Hair follicle dermal papilla cell (primary cell): ENCODE measurements at places on chromosomes 2 and 18. TPM values are rescaled to one million over a fixed set of nuclear protein-coding genes. Genes with fewer than 3 reads are reported as not detected.

The MARCHF4 gene
- total RNA-seq: 2.3 and 3.8 TPM in 2 replicates

The HOXD11 gene
- not detected in 2 replicates for total RNA-seq

The AQP12B gene
- not detected in 2 replicates for total RNA-seq

The DLX1 gene
- 0.49 and 2.9 TPM in 2 replicates for total RNA-seq

The TRPM8 gene
- 0.24 and 0.97 TPM in 2 replicates for total RNA-seq

The CYP26B1 gene
- total RNA-seq: 10.2 and 21.3 TPM in 2 replicates

The RGPD3 gene
- 0.32 and 0.49 TPM in 2 replicates for total RNA-seq

The ZNF24 gene
- total RNA-seq: 28.3 and 35.4 TPM in 2 replicates

The PTPN2 gene
- total RNA-seq: 19.3 and 26.1 TPM in 2 replicates

The ANKRD29 gene
- total RNA-seq: 9.1 and 9.6 TPM in 2 replicates

The SRD5A2 gene
- 2.9 and 11.4 TPM in 2 replicates for total RNA-seq

The LRRC30 gene
- not detected in 2 replicates for total RNA-seq

The RNF125 gene
- total RNA-seq: 0.16 and 0.24 TPM in 2 replicates

The SPHKAP gene
- total RNA-seq: not detected in 2 replicates

The FRZB gene
- total RNA-seq: 0.32 and 0.73 TPM in 2 replicates

The GKN1 gene
- total RNA-seq: not detected in 2 replicates

The WDR35 gene
- 15.1 and 18.3 TPM in 2 replicates for total RNA-seq

The PXDN gene
- total RNA-seq: 119 and 188 TPM in 2 replicates

The ACADL gene
- total RNA-seq: 0.16 TPM in 1 of 2 replicates, not detected in the other

The ABCB11 gene
- total RNA-seq: under 0.01 TPM in 1 of 2 replicates, not detected in the other

The RSAD2 gene
- total RNA-seq: 3.3 and 5.0 TPM in 2 replicates

The PAX8 gene
- total RNA-seq: 9.2 and 19.8 TPM in 2 replicates

The UGT1A8 gene
- total RNA-seq: not detected in 2 replicates
